ENCODE measurements at places on chromosomes 2 and 18.

DNA sequence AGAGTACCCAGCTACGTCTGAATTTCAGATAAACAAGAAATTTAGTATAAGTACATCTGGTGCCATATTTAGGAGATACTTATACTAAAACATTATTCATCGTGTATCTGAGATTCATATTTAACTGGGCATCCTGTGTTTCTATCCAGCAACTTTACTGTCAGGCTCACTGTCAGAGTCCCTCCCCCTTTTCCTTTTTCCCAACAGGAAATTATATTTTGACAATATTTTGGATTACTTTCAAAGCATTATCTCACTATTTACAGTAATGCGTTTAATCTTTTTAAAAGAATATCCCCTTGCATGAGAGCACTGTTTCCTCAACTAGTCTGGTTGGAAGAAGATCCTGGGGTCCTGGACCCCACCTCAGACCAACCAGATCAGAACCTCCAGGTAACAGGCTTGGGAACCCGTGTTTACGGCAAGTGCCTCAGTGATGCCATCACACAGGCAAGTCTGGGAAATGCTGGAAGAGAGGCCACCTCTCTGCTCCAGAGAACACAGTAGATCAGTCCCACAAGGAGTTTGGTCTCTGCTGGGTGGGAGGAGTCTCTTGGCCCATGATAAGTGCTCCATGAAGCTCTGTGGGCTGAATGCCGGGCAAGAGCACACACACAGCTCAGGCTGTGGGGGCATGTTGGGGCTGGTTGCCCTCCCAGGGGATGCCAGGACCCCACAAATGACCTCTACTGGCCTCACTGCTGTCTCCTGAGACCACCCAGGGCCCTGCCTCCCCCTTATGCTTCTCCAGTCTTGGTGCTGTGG is 84.2 kb upstream of the UXS1 start:
- DNase-seq = no peak

DNA sequence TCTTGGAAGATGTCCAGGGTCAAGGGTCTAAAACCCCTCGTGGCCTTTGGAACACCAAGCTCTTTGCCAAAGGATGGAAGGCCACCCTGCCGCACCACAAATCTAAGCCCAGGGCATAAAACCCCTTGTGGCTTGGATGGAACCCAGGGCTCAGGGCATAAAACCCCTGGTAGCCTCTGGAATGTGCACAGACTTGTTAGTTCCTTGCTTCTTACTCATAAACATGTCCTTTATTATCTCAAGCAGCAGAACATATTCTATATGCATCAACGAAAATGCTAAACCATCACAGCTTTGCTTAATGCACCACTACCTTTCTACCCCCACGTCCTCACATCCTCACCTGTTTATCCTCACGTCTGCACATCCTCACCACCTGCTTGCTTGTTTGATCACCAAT is 998.0 kb downstream of the DSC3 start:
- no peak for DNase-seq

GRCh38 chr2:173996766-173997165 is 31.6 kb upstream of the SP3 start:
- no peak for DNase-seq

DNA sequence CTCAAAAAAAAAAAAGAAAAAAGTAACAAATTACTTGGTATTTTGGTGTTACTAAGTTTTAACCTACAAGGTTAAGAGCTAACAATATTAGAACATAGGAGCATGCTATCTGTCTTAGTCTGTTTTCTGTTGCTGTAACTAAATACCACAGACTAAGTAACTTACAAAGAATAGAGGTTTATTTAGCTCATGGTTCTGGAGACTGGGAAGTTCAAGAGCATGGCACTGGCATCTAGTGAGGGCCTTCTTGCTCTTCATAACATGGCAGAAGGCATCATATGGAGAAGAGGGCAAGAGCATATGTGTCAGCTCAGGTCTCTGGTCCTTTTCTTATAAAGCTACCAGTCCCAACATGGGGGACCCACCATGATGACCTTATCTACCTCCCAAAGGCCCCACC is 36.5 kb downstream of the SMARCAL1 start:
- no peak for DNase-seq

GRCh38 chr2:238586931-238587775 is 160.4 kb downstream of the ASB1 start:
- no peak for DNase-seq

DNA sequence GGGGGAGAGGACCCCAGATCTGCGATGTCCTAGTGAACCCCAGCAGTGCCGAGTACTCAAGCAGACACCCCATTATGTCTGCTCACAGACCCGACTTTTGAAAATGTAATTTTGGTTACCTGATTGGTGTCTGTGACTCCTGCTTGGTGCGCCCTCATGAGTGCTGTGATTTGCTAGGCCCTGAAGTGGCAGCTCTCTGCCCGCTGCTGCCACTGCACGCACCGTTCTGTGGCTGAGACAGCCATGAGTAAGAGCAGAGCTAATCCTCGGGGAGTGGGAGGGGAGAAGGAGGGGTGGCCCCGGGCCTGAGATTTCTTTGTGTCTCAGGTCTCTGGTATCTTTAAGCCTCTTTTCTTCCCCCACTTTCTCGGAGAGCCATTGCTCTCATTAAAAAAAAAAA is 18.2 kb downstream of the FHOD3 start:
- no peak for DNase-seq

GRCh38 chr2:188880740-188881139 is 93.4 kb upstream of the COL3A1 start:
- DNase-seq = no peak

GRCh38 chr18:45726603-45727002 is 2.6 kb downstream of the SLC14A1 start:
- DNase-seq = no peak
